GM12891 (cell line): ENCODE measurements at places on chromosomes 4 and X.

GRCh38 chr4:106507440-106507839 is 138.9 kb upstream of the GIMD1 start:
- DNase-seq, result no peak

GRCh38 chr4:786074-786741 is 39.7 kb downstream of the CPLX1 start:
- no peak for DNase-seq

DNA sequence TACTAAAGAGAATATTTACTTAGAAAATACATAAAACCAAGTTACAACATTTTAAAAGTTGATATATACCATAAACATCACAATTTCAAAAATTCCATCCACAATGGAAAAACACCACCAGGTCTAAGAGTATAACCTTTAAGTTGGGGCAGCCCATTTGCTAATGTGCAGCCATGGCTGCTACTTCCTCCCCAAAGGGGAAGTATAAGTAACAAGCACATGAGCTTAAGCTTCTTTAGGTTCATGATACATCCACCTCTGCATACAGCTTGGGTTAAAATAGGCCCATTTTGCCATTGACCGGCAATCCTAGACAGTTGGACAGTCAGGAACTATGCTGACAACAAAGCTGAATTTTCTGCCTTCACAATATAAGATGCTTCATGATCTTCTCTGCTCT is 16.6 kb upstream of the GASK1B start:
- no peak for DNase-seq

DNA sequence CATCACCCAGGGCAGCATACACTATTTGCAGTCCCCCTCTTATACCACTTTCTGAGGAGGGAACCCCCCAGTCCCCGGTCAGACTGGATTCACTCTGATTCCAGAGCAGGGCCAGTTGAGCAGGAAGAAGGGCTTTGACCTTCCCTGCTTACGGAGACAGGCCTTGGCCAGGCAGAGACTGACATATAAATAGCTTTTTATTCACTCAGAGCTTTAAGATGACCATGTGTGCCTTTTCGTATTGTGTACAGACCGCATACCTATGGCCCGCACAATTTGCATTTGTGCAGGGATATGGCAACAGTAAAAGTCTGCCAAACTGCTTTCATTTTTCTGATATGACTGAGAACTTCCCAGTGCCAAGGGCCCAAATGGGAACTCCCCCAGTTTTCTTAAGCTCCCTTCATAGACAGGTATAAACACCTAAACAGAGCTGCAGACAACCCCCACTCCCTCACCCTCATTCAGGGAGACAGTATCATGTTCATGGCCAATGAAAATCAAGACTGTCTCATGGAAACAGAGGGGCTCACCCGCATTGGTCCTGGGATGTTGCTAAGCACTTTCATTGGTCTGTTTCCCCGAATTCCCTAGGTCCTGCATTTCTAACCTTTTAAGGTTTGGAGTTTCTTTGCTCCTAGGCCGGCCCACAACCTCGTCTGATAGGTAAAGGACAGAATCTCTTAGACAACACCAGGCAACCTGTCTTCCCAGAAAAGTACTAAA is 86.0 kb downstream of the RTL5 start:
- no peak for DNase-seq

GRCh38 chr4:137635108-137635507 is 102.8 kb upstream of the PCDH18 start:
- no peak for DNase-seq

DNA sequence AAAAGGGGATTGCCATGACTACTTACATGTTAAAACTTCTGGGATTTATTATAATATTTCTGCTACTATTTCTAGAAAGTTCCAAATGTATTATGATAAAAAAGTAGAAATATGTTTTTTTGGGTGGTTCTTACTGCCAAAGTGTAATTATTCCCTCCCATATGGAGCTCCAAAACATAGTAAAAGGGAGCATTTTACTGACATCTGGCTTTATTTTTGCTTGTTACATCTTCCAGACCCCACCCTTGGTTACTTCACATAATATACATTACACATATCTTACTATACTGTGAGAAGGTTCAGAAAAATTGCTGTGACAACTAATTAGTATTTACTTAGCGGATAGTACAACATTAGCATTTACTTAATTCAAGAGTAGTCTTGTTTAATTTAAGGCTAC is 205.1 kb upstream of the TLL1 start:
- no peak for DNase-seq
